ENCODE measurements at places on chromosomes 4 and X. TPM values are rescaled to one million over a fixed set of nuclear protein-coding genes. Genes with fewer than 3 reads are reported as not detected.

DNA sequence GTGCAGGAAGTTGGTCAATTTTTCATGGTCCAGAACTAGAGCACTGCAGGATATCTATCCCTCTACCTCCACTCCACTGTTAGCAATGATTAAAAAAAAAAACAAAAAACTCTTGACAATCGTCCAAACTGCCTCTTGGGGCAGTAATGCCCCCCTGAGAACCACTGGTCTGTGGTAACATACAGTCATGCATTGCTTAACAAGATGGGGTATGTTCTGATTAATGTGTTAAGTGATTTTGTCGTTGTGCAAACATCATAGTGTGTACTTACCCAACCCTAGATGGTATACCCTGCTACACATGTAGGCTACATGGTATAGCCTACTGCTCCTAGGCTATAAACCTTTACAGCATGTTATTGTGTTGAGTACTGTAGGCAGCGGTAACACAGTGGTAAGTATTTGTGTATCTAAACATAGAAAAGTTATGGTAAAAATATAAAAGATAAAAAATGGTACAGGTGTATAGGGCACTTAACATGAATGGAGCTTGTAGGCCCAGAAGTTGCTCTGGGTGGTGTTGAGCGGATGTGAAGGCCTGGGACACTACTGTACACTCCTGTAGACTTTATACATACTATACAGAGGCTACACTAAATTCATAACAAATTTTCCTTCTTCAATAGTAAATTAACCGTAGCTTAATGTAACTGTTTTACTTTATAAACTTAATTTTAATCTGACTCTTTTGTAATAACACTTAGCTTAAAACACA lies 34.1 kb downstream of the ART3 start:
- DNase-seq = no peak

DNA sequence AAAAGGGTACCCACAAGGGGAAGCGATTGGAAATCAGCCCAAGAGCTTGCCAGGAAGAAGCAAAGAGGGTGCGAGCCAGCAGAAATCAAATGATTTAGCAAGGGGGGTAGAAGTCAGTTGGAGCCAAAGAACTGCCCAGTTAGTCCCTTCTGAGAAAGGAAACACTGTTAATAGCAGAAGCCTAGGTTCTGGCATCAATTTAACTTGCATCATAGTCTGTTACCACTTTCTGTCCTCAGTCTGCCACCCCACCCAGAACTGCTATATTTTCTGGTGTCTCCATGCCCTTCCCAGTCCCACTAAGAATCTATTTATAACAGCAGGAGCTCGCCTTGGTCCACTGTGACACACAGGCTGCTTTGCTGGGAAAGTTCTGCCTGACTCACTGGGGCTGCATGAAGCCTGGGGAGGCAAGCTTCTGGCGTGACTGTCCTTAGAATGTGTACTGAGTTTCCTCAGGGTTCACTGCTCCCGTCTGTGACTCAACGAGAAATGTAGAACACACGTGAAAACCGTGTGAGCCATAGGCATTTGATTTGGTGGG lies 157.8 kb upstream of the TTC29 start:
- DNase-seq = peak; percentile 14

DNA sequence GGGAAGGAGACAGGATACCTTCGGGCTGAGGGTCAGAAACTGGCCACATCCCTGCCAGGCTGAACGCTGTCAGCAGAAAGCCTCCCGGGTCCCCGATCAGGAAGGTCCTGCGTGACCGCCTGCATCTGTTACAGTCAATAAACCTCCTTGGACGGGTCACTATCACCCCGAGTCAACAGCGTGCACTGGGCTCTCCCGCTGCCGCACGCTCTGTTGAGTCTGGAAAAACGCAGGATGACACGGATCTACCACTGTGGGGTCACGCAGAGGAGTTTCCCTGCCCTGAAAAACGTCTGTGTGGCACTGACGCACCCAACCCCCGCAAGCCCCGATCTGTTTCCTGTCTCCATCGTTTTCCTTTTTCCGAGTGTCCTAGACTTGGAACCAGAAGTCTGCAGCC lies 12.1 kb downstream of the PPP2R3B start:
- DNase-seq = no peak

GRCh38 chrX:129323115-129323514 lies 200.2 kb downstream of the SMARCA1 start:
- no peak for DNase-seq

DNA sequence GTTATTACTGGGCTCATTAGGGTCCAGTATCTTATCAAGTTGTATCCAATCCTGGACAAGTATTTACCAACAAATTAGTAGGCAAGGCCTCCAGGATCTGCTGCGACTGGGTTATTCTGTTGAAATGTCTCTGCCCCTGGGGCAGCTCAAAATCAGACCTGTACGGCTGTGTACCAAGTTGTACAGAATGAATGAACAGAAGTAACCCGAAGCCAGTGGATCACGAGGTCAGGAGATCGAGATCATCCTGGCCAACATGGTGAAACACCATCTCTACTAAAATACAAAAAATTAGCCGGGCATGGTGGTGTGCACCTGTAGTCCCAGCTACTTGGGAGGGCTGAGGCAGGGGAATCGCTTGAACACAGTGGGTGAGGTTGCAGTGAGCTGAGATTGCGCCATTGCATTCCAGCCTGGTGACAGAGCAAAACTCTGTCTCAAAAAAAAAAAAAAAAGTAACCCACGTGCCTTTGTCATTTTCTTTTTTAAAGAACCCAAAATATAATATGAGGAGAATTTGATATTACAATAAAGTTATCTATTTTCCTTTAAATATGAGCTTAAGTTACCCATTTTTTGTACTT lies 127.3 kb downstream of the CBR4 start:
- DNase-seq = no peak

GRCh38 chr4:184328022-184328736 lies 110.5 kb upstream of the ENPP6 start:
- DNase-seq = no peak

DNA sequence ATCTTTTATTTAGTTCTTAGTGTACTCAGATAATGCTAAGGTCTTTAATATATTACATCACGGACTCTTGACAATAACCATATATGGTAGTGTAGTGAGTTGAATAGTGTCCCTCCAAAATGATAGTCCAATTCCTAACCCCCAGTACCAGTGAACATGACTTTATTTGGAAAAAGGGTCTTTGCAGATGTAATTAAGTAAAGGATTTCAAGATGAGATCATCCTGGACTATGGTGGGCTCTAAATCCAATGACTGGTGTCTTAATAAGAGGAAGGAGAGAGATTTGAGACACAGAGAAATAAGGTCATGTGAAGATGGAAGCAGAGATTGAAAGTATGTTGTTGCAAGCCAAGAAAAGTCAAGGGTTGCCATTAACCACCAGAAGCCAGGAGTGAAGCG lies 236.5 kb upstream of the DIPK2B start:
- DNase-seq = no peak

DNA sequence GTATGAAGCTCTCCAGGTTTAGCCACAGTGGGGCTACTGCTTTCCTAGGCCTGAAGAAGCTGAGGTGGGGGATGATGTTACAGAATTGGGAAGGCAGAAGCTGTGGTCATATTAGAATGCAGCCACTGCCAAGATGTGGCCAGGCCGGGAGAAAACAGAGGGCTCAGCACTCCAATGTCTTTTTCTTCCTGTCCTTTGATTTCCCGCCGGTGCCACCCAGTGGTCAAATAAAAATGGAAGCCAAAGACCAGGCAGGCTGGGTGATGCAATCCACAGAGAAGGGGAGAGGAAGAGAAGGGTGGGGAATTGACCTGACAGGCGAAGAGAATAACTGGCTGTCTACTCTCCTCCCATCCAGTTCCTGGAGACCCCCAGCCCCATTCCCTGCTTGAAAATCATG lies 94.9 kb upstream of the SHISA3 start:
- peak; percentile 70 for DNase-seq

DNA sequence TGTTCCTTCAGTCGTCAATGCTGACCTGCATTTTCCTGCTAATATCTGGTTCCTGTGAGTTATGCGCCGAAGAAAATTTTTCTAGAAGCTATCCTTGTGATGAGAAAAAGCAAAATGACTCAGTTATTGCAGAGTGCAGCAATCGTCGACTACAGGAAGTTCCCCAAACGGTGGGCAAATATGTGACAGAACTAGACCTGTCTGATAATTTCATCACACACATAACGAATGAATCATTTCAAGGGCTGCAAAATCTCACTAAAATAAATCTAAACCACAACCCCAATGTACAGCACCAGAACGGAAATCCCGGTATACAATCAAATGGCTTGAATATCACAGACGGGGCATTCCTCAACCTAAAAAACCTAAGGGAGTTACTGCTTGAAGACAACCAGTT lies 12.6 kb downstream of the TLR8 start:
- DNase-seq = no peak

DNA sequence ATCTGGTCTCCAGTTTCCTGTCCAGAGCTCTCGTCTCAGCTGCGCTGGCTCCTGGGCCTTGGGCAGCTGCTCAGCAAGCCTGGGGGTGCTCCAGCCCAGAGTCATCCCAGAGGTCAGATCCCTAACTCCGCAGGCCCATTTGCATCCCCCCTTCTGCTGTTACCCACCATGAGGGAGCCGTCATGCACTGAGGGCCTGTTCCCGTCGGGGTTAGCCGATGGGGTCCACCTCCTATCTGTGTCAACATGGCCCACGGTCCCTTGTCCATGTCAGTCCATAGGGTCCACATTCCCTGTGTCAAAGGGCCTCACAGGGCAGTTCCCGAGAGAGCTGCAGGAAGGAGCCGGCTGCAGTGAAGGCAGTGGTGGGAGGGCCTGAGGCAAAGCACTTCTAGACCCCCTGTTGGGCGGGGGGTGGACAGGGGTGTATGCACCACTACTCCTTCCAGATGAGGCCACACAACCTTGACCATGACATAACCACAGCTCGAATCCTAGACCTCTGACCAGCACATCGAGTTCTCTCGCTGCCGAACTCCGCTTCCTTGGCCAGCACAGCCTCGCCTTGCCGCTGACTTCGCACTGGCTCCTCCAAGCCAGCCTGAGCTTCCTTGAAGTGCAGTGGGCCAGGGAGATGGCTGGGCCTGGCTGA lies 24.9 kb downstream of the WDR1 start:
- DNase-seq = no peak

DNA sequence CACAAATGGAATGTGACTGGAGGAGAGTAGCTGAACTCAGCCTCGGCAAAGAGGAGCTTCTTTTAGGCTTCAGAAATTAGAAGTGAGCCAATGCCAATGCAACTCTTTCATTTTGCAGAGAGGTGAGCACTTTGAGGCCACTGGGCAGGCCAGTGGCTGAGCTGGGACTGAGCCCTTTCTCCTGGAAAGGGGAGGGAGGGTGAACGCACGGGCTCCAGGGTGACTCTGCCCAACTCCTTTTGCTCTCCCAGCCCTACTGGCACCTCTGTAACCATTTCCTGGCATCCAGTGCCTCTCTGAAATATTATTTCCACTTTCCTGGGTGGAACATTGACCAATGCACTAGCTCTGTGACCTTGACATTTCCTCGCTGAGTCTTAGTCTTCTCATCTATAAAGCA lies 88.1 kb downstream of the SLC2A9 start:
- DNase-seq = no peak

DNA sequence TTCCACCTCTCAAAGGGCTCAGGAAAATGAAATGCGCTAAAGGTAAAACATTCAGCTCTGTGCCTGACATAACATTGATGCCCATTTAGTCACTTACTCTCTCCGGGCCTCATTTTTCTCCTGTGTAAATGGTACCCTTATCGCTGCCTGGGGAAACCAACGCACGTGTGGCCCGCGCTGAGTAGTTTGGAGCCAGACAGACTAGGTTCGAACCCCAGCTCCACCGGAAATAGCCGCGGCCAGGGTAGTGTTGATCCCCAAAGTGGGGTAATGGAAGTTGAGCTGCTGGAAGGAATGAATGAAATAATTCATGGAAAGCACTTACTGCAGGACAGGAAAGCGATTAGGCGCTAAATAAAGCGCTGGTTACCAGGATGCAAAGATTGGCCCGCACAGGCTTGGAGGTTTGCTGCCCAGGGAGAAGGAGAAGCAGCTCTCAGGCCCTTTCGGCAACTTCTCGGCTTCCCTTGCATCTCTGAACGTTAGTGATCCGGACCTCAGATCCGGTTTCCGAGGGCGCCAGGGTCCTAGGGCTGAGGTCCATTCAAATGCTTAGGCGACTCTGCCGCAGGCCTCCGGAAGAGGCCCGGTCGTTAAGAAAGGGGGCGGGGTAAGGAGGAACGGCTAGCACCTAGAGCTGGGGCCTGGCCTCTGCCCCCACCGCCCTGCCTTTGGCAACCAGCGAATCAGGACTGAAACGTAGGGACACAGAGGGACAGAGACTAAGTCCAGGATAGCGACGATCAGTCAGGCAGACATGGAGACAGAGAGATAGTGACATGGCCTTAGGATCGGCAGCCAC lies 13.3 kb downstream of the NKX3-2 start:
- no peak for DNase-seq

- DNase-seq = no peak
Measured at GRCh38 chr4:26321373-26322221, 783 bp downstream of the RBPJ start.

Gene FREM3
- total RNA-seq = 8.9 TPM

Gene STS
- 23.4 TPM for total RNA-seq

Gene POF1B
- not detected for total RNA-seq

Gene CT45A10
- total RNA-seq = not detected

Gene XKRX
- total RNA-seq = 1.5 TPM

Gene DCAF12L1
- total RNA-seq = not detected

Gene DMP1
- total RNA-seq = not detected

Data from dorsolateral prefrontal cortex (tissue), 122 donors.